ENCODE measurements at places on chromosomes 3 and 15.

DNA sequence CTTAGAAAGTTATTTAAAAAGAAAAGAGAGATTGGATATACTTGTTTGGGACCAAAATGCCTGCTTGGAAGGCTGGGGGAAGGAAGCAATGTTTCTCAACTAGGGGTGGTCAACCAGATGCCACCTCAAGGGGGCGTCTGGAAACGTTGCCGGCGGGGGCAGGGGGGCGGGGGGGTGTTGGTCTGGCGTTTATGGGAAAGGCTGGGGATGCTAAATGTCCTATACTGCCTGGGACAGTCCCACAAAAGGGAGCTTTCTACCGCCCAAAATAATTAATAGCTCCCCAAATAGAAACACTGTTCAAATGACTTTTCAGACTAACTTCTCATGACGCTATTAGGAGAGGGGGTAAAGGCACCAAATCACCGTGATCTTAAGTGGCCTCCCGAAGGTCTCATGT lies 2.2 kb downstream of the POLG start:
- no peak for DNase-seq

GRCh38 chr3:56938530-56938929 lies 121.9 kb upstream of the SPATA12 start:
- no peak for DNase-seq

- DNase-seq, result no peak
These were observed 50.1 kb downstream of the SETD2 start for GRCh38 chr3:47113669-47114365.

GRCh38 chr15:67242708-67243111 lies 11.8 kb downstream of the AAGAB start:
- DNase-seq, result no peak

DNA sequence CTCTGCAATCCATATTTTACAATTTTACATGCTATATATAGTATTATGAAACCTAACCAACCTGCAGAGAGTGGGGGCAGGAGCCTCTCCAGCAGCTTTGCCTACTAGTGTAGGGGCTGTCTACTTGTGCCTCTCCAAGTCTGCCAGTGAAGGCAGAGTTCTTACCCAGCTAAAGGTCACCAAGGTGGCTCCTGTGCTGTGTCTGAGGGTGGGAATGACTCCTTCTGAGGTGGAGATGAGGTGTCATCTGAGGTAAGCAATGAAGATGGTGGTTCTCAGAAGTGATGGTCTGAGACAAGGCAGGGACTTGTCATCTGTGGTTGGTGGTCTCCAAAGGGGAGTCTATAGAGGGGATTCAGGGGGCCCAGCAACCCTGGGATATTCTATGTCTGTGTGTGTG lies 47.5 kb downstream of the SACM1L start:
- peak; percentile 26 for DNase-seq

DNA sequence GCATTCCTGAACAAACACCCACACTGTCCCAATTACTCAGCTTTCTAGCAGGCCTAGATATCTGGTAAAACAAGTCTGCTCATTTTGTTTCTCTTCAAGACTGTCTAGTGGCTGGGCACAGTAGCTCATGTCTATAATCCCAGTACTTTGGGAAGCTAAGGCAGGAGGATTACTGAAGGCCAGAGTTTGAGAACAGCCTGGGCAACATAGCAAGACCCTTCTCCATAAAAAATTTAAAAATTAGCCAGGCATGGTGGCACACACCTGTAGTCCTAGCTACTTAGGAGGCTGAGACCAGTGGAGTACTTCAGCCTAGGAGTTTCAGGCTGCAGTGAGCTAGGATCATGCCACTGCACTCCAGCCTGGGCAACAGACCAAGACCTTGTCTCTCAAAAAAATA lies 6.2 kb upstream of the PTPN23 start:
- DNase-seq, result no peak
